Fibroblast of lung (primary cell): ENCODE measurements at places on chromosomes 3 and 15.

DNA sequence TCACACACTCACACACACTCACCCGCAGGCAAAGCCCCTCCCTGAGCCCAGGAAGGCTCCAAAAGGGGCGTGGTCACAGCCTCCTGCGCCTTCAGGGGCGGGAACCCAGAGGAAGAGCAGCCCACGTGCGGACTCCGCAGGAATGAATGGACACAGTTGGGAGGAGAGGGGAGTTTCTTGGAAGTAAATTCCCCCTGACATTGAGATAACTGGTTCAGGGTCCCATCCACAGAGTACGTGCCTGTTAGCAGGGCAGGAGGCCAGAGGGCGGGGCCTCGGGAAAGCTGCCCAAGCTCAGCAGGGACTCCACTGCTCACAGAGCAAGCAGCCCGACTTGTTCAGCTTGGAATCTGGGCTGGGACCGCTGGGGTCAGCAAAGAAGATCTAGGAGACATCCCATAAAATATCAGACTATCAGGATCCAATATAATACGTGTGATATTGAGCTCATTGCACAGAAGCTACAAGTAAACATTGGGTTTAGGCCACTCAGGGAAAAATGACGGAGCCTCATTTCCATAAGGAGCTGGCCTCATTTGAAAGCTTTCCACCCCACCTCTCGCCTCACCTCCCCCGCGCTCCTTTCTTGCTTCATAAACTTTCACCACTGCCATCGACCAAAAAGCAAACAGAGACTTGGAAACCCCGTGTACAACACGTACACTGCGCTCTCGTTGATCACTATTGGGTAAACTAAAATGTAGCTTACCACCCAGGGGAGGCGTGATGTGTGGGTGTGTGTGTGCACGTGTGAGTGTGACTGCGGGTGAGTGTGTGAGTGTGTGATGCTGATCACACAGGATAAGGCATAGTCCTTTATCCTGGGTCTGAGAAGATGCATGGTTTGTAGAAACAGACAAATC is 36.0 kb downstream of the TM2D3 start:
- H3K27me3 ChIP-seq = no peaks in the 10 kb centered on the region
- H3K27ac ChIP-seq = no peak overlapping the region
- peak overlapping the region; percentile 28 for H3K4me3 ChIP-seq
- H3K4me1 ChIP-seq = no peaks in the 10 kb centered on the region
- H3K36me3 ChIP-seq = no peaks in the 10 kb centered on the region

DNA sequence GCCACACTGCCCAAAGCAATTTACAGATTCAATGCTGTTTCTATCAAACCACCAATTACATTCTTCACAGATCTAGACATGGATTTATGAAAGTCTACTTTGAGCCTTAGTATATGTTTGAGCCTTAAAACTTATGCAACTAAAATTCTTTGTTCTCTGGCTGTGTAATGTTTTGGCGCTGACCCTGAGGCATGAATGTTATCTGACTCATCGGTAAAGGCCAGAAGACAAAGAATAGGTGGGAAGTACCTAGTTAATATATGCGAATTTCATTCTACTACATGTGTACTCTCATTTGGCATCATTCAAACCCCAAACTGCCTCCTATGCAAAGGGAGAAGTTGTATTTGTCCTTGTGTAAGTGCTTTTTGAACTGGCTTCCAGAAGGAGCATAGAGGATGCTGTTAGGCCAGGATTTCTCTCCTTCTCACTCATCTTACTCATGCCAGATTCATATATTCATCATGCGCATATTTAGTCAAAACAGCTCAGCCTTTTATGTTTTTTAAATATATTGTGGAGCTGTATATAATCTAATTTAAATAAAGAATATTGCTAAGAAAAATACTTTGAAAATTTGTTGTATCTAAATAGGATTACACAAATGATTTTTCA is 204.2 kb downstream of the NFKBIZ start:
- H3K36me3 ChIP-seq = no peaks in the 10 kb centered on the region
- no peak overlapping the region for H3K27ac ChIP-seq
- H3K27me3 ChIP-seq = no peaks in the 10 kb centered on the region
- peak; percentile 37 for DNase-seq

GRCh38 chr15:95371664-95372063 is 958.8 kb upstream of the NR2F2 start:
- H3K27me3 ChIP-seq = no peaks in the 10 kb centered on the region
- no peaks in the 10 kb centered on the region for H3K36me3 ChIP-seq
- no peak overlapping the region for H3K27ac ChIP-seq
- no peaks in the 10 kb centered on the region for H3K4me1 ChIP-seq

DNA sequence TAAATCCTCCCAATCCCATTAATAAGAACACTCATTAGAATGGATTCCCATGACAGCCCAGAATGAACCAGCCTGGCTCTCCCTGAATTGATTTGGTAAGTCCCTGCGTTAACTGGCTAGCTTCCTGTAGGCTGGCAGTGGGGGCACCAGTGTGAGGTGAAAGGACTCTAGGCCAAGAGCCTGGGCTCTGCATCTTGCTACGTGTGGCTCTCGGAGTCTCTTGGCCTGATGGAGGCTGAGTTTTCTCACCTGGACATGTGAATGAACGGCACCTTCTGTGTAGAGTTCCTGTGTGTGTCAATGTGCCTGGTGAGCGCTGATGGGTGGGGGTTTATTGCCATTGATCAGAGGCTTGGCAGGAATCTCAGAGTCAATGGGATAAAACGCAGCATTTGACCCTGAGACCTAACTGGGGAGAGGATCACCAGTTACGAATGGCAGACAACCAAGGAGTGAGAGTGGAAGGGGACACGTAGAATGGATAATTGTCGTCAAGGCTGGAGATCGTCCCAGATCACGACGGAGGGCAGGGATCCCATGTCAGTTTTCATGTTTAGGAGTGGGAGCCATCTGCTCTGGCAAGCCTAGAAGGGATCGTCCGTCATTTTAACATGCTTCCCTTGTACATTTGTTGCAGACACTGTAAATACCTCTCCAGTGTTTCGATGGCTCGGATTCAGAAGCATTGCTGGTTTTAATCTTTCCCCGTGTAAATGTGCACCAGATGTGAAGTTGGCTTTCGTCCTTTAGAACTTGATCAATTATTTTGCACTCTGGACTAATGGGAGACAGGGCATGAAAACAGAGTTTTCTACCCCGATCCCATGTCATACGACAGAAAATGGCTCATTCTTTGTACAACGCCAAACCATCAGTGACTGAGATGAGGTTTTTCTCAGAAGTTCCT is 9.0 kb upstream of the KLF13 start:
- peaks cover 13% of the 10 kb centered on the region for H3K27me3 ChIP-seq
- no peak overlapping the region for H3K4me3 ChIP-seq
- no peaks in the 10 kb centered on the region for H3K36me3 ChIP-seq
- DNase-seq = no peak
- H3K4me1 ChIP-seq = no peaks in the 10 kb centered on the region
- no peak overlapping the region for H3K27ac ChIP-seq
